ENCODE measurements at places on chromosomes 5 and 9. TPM values are rescaled to one million over a fixed set of nuclear protein-coding genes. Genes with fewer than 3 reads are reported as not detected.

GRCh38 chr5:95081982-95082381, 202.9 kb downstream of the MCTP1 start:
- DNase-seq, result no peak

DNA sequence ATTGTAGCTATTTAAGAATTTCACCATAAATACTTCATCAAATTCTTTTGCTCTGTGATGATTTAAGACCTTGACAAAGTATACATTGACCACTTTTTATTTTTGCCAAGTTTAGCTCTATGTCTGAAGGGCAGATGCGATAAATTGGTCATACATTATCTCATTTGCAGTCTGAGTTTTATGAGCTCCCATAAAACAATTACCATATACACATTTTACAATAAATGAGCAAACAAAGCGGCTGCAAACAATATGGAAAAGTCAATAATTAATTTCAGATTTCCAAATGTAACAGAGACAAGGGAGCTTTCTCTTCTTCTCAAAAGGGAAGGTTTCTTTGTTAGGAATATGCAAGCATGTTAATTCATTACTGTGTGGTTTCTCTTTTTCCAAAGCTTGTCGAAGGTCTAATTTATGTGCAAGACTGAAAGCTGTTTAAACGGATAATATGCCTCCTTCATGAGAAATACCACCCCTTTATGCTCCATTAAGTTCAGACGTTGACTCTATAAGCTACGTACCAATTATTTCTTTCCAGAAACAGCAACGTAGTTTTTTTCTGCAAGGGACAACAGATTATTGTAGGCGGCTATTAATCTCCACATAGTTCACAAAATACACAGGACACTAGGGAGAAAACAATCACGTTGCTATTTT, 7.0 kb upstream of the IZUMO3 start:
- no peak for DNase-seq

DNA sequence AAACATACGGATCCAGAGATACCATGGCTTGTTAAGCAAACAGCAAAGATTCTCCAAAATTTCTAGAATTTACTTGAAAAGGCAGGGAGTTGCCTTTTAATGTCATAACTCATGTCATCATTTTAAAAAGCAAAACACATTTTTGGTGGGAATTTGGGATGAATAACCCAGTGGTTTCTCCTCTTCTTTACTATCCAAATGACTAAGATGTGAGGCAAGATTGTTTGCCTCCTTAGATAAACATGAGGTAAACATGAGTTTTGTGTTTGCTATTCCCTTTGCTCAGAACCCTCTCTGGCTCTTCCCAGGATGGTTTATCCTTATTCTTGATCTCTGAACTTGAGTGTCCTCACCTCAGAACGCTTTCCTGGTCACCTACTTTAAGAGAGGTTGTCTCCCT, 267.0 kb downstream of the EBF1 start:
- DNase-seq, result no peak

The DEPDC1B gene
- total RNA-seq, result 1.8 TPM
